A673 (cell line): ENCODE measurements at places on chromosomes 2 and 18. TPM values are rescaled to one million over a fixed set of nuclear protein-coding genes. Genes with fewer than 3 reads are reported as not detected.

GRCh38 chr2:162126111-162126519, 25.9 kb downstream of the GCG start:
- DNase-seq = no peak
- no peaks in the 10 kb centered on the region for H3K27me3 ChIP-seq
- H3K27ac ChIP-seq = no peak overlapping the region
- H3K4me1 ChIP-seq = no peaks in the 10 kb centered on the region
- no peak overlapping the region for H3K4me3 ChIP-seq

DNA sequence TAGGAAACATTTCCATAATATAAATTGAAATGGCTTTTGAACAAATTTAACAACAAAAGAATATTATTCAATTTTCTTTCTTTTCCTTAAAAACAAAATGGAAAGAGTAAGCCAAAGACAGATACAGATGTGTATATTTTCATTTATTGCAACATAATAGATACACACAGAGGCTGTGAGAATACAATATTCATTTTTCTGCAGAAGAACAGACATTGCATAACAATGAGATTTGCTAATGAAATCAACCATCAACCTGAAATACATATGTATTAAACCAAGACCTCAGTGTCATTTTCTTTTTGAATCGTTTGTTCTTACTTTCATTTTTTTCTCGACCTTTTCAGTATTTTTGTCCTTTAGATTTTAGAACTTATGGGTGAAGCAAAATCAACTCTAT, 95.1 kb downstream of the BAZ2B start:
- H3K4me1 ChIP-seq = peaks cover 5% of the 10 kb centered on the region
- DNase-seq = no peak
- H3K27ac ChIP-seq = no peak overlapping the region
- H3K36me3 ChIP-seq = no peaks in the 10 kb centered on the region
- H3K27me3 ChIP-seq = no peaks in the 10 kb centered on the region

- H3K27me3 ChIP-seq = no peaks in the 10 kb centered on the region
- peak; percentile 7 for DNase-seq
- H3K27ac ChIP-seq = no peak overlapping the region
- H3K4me3 ChIP-seq = no peak overlapping the region
These were observed 929.2 kb downstream of the SLC4A3 start for GRCh38 chr2:220556658-220557057.

GRCh38 chr2:112046231-112046630, 8.8 kb upstream of the TMEM87B start:
- no peak overlapping the region for H3K27ac ChIP-seq
- no peaks in the 10 kb centered on the region for H3K27me3 ChIP-seq
- H3K36me3 ChIP-seq = no peaks in the 10 kb centered on the region
- no peak overlapping the region for H3K4me3 ChIP-seq

- H3K4me3 ChIP-seq = no peak overlapping the region
- no peaks in the 10 kb centered on the region for H3K4me1 ChIP-seq
- no peak for DNase-seq
- no peak overlapping the region for H3K27ac ChIP-seq
- H3K36me3 ChIP-seq = no peaks in the 10 kb centered on the region
- no peaks in the 10 kb centered on the region for H3K27me3 ChIP-seq
These were observed 168.1 kb upstream of the TACR1 start for GRCh38 chr2:75367401-75367800.

GRCh38 chr2:11679486-11680181, 9.6 kb upstream of the NTSR2 start:
- no peaks in the 10 kb centered on the region for H3K4me1 ChIP-seq
- H3K27me3 ChIP-seq = peaks cover 41% of the 10 kb centered on the region
- no peak overlapping the region for H3K27ac ChIP-seq
- no peaks in the 10 kb centered on the region for H3K36me3 ChIP-seq
- no peak for DNase-seq
- no peak overlapping the region for H3K4me3 ChIP-seq

- H3K4me1 ChIP-seq = peaks cover 7% of the 10 kb centered on the region
- no peak for DNase-seq
- no peaks in the 10 kb centered on the region for H3K36me3 ChIP-seq
- H3K27ac ChIP-seq = no peak overlapping the region
- no peaks in the 10 kb centered on the region for H3K27me3 ChIP-seq
These were observed 55.5 kb downstream of the MARCHF4 start for GRCh38 chr2:216316743-216317142.

- no peak overlapping the region for H3K27ac ChIP-seq
- H3K27me3 ChIP-seq = no peaks in the 10 kb centered on the region
- no peak overlapping the region for H3K4me3 ChIP-seq
- no peak for DNase-seq
These were observed 1213.1 kb upstream of the SLC39A10 start for GRCh38 chr2:194443926-194444325.

GRCh38 chr18:55323051-55323994, 264.7 kb downstream of the TCF4 start:
- peak overlapping the region; percentile 60 for H3K4me3 ChIP-seq
- peak; percentile 83 for DNase-seq
- peaks cover 42% of the 10 kb centered on the region for H3K4me1 ChIP-seq

DNA sequence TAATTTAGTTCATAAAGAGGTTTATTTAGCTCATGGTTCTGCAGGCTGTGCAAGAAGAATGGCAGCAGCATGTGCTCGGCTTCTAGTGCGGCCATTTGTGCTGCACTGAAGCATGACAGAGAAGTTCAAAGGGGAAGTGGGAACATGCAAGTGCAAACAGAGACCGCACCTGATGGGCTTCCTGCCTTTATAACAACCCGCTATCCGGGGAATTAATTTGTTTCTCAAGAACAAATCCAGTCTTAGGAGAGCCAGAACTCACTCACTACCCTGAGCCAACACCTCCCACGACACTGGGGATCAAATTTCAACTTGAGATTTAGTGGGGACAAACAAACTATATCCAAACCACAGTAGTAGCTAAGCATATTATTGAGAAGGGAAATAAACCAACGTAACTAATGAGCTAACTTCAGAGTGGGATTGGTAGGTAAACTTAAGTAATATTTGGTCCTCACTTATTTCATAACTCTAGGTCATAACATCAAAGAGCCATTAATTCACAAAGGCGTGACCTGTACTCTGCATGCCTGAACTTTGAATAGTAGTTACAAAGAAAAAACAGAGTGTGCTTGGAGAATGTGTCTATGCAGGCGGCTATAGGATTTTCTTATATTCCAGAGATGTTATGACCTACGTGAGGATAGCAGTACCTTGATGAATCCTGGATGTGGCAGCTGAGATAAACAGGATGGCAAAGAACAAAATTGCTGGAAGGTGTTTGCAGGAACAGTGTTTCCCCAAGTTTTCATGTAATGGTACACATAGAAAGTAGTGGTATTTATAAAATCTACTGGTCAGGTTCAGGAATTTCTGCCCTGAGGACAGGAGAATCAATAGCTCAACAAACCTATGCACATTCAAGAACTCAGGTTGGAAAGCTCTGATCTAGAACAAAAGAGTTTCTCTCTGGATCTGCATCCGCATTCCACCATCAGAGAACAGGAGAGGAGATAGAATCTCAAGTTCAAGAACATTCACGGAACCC, 845.9 kb upstream of the ID2 start:
- H3K27me3 ChIP-seq = no peaks in the 10 kb centered on the region
- H3K27ac ChIP-seq = no peak overlapping the region
- no peak for DNase-seq
- H3K4me3 ChIP-seq = no peak overlapping the region
- H3K4me1 ChIP-seq = no peaks in the 10 kb centered on the region

- peaks cover 13% of the 10 kb centered on the region for H3K27me3 ChIP-seq
- no peak overlapping the region for H3K27ac ChIP-seq
- no peaks in the 10 kb centered on the region for H3K36me3 ChIP-seq
- peak overlapping the region; percentile 55 for H3K4me3 ChIP-seq
- peaks cover 5% of the 10 kb centered on the region for H3K4me1 ChIP-seq
These were observed 340 bp downstream of the SLC40A1 start for GRCh38 chr2:189580241-189580651.

GRCh38 chr18:9681217-9681616, 26.9 kb upstream of the RAB31 start:
- H3K4me1 ChIP-seq = peaks cover 4% of the 10 kb centered on the region
- no peaks in the 10 kb centered on the region for H3K27me3 ChIP-seq
- H3K36me3 ChIP-seq = no peaks in the 10 kb centered on the region
- H3K27ac ChIP-seq = no peak overlapping the region
- DNase-seq = no peak

DNA sequence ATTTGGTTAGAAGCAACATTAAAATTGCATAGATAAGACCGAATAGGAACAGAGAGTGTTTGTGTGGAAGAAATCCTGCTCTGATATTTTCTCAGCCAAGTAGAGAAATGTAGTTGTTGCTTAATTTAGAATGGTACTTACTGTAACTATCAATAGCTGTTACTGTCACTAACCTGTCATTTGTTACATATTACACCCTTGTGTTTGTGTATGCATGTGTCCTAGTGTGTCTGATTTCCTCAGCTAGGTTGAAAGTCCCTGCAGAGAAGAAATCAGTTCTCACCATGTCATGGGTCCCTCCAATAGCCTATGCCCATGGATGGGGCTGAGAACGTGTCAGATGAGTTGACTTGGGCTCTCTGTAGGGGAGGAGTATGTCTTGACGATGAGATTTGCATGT, 94.4 kb downstream of the SPTBN1 start:
- no peak overlapping the region for H3K4me3 ChIP-seq
- no peaks in the 10 kb centered on the region for H3K36me3 ChIP-seq
- H3K4me1 ChIP-seq = peaks cover 9% of the 10 kb centered on the region
- no peak for DNase-seq

DNA sequence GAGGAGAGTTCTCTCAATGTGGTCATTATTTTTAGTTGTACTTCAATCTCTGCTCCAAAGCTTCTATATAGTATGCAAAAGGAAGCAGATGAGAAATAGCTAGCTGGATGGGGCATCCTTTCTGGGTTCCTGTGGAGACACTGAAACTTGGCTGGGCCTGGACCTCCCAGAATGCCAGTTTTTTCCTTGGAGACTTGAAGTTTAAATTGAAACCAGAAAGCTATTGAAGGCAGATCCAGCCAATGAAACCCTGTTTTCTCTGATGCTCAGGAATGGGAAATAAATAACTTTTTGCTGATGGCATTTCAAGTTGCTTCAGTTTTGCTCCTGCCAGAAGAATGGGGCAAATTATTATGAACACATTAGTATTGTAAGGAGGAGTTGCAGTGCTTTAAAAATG, 2.9 kb downstream of the SETBP1 start:
- H3K27me3 ChIP-seq = peaks cover 5% of the 10 kb centered on the region

DNA sequence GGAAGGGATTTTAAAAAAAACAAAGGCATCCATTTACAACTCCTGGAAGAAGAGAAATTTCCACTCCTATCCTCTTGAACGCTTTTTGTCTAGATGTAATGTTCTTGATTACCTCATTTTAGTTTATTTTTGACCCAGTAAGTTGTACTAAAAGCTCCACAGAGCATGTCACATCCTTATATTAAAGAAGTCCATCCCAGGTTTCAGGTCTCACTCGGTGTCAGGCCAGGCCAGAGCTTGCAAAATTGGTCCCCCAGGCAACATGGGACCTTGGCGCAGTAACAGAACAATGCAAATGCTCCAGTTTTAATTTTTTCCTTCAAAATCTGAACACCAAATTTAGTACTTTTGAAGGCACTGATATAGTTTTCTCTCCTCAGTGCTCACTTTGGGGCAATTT, 218.4 kb upstream of the REV1 start:
- H3K27me3 ChIP-seq = peaks cover 37% of the 10 kb centered on the region
- H3K27ac ChIP-seq = no peak overlapping the region
- no peaks in the 10 kb centered on the region for H3K4me1 ChIP-seq
- no peak overlapping the region for H3K4me3 ChIP-seq

DNA sequence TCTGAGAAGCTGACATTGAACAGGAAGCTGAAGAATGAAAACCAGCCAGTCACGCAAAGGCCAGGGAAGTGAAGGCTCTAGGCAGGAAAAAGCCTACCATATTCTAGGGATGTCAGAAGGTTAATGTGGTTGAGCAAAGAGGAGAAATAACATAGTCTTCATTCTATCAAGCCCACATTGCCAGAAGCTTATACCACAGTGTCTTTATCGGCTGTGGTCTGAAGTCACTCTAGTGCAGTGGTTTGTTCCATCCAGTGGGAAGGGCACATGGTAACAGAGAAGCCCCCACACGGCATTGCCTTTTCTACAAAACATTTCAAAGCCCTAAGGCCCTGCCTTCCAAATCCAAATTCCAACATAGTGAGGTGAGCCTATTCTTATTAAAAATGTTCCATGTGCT, 311.3 kb downstream of the TNS1 start:
- H3K36me3 ChIP-seq = no peaks in the 10 kb centered on the region
- H3K27ac ChIP-seq = no peak overlapping the region
- no peaks in the 10 kb centered on the region for H3K4me1 ChIP-seq
- no peak overlapping the region for H3K4me3 ChIP-seq
- no peaks in the 10 kb centered on the region for H3K27me3 ChIP-seq

DNA sequence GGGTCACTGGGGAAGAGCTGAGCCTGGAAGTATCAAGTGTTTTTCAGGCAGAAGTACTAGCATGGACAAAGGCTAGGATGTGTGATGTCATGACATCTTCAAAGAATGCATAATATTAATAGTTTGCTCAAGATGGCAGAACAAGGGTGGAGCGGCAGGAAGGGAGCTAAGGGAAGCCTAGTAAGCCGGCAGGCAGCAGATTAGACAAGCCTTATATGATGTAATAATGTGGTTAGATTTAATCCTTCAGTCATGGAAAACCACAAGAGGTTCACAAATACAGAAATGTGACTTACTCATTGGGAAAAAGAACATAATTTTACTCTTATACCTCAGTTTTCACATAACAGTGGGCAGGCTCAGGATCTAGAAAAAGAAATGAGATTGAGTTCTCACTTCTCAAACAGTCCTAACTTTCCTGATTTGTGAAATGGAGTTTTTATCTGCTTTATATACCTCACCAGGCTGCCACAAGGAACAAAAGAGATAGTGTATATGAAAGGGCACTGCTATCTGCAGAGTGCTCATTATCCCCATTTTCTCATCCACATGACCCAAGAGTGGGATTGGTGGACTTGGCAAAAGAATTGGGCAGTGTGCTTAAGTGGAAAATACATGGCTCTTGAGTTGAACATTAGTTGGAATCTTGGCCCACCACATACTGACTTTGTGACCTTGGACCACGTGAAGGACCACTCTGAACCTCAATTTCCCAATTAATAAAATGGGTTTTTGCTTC, 89.1 kb upstream of the LHCGR start:
- no peak for DNase-seq
- H3K4me3 ChIP-seq = no peak overlapping the region
- no peaks in the 10 kb centered on the region for H3K4me1 ChIP-seq
- H3K27me3 ChIP-seq = no peaks in the 10 kb centered on the region

DNA sequence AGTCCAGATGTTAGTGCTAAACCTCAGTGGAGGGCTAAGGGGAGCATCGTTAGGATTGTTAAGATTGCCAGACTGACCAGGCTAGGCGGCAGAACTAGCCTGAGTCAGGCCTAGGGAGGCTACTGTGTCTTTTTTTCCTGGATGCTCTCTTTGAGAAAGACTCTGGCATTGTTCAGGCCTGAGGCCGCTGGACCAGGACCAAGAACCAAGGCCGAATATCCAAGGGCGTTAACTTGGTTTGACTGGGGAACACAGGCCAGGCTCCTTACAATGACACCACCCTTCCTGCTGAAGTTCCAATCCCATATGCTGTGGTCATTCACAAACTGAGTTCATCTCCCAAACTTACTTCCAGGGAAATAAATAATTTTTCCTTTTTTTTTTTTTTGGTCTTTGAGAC, 10.6 kb downstream of the HTRA2 start:
- H3K27ac ChIP-seq = no peak overlapping the region
- DNase-seq = no peak
- H3K36me3 ChIP-seq = no peaks in the 10 kb centered on the region
- no peak overlapping the region for H3K4me3 ChIP-seq

Gene ALPG
- total RNA-seq = not detected in 2 replicates

Gene HOXD8
- 56.8 and 61.9 TPM in 2 replicates for total RNA-seq

Gene MTHFD2
- total RNA-seq = 252 and 293 TPM in 2 replicates

Gene ZNF396
- total RNA-seq = 0.84 and 0.94 TPM in 2 replicates

Gene CPLX4
- not detected in 2 replicates for total RNA-seq

Gene PSMA8
- total RNA-seq = not detected in 2 replicates

Gene RABL2A
- total RNA-seq = 17.8 and 21.2 TPM in 2 replicates

Gene DCC
- 93.0 and 99.5 TPM in 2 replicates for total RNA-seq

Gene GNAL
- 0.06 and 0.15 TPM in 2 replicates for total RNA-seq

Gene ARHGAP25
- total RNA-seq = 5.4 and 6.2 TPM in 2 replicates
